Activated naive CD4-positive, alpha-beta T cell treated with anti-CD3 and anti-CD28 coated beads, Interleukin-2, amount 50 U/mL, for 16 hours (primary cell): ENCODE measurements at places on chromosomes 3 and 15.

DNA sequence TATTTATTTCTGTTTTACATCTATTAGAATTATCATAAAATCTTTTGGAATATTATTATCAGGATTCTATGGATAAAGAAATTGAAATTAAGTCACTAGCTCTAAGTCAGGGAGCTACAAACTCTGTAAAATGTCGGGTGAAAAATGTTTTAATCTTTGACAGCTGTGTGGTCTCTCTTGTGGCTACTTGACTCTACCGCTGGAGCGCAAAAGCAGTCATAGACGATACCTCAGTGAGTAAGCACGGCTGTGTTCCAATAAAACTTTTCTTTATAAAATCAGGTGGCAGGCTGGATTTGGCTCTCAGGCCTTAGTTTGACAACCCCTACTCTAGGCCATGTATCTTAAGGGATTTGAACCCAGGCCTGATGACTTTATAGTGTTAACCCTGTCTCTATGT, 88.5 kb upstream of the PFN2 start:
- no peak for DNase-seq

- DNase-seq, result no peak
These were observed 141.4 kb upstream of the MRPS22 start for GRCh38 chr3:139202226-139202958.

GRCh38 chr15:101525087-101525669, 35.7 kb upstream of the PCSK6 start:
- DNase-seq, result no peak

DNA sequence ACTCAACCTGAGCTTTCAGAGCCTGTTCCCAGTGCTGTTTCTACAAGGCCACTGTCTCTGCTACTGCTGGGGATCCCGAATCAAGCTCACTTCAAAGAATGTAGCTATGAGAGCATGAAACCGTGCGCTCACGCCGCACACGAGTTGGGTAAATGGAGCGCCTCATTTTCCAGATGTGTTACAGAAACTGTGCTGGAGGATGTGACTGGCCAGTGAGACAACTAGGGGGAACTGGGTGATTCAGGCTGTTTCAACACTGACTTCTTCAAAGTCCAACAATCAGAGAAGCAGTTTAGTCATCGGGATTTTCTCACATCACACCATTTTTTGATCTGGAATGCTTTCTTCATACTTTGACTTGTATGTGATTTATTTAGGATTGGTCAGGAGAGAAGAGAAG, 3.5 kb downstream of the ZNF710 start:
- peak; percentile 27 for DNase-seq

DNA sequence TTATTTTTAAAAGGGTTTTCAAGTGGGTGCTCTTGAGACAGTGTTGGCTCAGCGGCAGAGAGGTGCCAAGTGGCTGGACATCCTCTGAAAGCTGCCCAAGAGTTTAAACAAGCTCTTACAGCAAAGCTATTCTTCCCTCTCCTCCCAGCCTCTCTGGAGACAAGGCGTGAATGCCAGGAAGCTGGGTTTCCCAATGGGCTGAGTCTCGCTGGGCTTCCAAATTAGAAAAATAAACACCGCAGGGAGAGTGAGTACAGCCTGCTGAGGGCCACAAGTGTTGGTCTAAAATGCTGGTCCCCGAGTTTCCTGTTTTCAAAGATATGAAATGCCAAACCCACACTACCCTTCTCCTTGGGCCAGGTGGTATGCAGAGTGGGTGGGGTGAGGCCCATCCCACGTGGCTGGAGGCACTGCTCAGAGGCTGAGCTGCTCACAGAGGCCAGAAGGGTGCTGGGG, 36.4 kb downstream of the ZDHHC3 start:
- DNase-seq, result no peak

DNA sequence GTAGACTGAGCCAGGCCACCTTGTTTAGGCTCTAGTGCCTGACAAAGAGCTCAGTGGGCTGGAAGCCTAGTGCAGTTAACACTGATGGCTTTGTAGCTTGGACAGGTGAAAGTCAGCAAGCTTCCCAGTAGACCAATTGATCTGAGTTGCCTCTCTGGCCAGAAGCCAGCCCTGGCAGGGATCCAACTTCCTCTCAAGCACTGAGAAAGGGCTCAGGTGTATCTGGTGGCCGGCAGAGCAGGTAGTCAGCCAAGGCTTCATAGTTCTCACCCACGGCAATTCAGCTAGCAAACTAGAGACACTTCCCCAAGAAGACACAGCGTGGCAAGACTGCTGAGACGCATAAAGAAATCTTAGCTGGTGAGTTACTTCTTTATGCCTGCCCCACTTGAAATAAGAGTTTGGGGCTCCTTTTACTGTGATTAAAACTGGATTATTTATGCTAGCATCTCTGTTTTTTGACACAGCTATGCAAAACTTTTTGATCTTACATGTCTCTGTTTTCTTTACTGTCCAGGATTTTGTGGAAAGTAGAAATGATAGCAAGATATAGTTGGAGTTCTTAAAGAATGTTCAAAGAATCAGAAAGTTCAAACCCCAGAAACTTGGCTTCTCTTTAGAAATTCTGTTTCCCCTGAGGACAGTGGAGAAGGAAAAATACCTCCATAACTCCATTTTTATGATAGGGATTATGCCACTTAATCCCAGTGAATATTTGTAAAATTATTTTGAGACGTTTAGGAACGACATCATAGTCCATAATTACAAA, 8.4 kb upstream of the CA12 start:
- DNase-seq, result no peak

GRCh38 chr3:31946484-31947081, 34.5 kb downstream of the OSBPL10 start:
- DNase-seq, result no peak

- DNase-seq, result no peak
These were observed 586.2 kb upstream of the NECTIN3 start for GRCh38 chr3:110485389-110485788.

DNA sequence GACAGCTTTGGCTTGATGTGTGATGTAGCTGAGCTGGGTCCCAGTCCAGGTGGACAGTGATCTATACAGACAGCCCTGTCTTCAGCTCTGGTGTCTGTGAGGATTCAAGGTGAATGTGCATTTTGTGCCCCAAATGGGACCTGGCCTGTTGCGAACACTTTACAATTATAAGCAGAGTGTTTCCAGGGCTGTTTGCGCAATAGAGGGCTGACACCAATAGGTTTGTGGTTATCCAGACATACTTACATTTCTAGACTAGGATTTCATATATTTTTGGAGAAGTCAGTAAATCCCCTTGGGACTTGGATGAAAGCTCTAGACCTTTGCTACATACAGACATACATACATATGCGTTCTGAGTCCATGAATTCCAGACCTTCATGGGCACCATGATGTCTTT, 4.2 kb upstream of the TATDN2 start:
- no peak for DNase-seq

DNA sequence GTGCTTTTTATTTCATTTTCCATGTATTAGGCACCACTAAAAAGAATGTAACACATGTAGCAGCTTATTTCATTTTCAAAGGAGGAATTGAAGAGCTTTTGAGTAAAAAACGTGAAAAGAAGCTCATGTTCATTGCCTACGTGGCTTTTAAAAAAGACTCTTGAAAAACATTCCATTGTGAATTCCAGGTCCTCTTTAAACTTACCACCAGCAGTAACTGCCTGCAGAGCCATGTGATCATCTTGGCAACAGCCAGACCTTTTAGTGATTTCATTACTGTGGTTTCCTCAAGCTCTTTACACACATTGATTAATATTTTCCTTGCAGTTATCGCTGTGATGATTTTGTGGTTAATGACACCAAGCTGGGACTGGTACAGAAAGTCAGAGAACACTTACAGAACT, 43.8 kb upstream of the FBXL22 start:
- no peak for DNase-seq

DNA sequence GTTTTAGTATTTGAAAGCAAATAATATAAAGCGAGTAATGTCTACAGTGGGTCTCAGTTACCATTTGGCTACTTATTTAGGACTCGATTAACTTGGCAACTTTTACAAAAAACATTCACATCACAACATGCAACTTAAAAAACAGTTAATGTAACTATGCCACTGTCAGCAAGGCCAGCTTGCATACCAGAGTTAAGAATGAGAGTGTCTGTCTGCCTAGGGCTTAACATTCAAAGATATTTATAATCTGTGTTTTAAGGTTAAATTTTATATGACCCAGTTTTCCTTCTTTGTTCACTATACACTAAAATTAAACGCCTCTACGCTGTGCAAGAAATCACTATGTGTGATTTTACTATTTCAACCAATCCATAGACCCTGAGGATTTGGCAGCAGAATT, 5.2 kb upstream of the CDAN1 start:
- no peak for DNase-seq

DNA sequence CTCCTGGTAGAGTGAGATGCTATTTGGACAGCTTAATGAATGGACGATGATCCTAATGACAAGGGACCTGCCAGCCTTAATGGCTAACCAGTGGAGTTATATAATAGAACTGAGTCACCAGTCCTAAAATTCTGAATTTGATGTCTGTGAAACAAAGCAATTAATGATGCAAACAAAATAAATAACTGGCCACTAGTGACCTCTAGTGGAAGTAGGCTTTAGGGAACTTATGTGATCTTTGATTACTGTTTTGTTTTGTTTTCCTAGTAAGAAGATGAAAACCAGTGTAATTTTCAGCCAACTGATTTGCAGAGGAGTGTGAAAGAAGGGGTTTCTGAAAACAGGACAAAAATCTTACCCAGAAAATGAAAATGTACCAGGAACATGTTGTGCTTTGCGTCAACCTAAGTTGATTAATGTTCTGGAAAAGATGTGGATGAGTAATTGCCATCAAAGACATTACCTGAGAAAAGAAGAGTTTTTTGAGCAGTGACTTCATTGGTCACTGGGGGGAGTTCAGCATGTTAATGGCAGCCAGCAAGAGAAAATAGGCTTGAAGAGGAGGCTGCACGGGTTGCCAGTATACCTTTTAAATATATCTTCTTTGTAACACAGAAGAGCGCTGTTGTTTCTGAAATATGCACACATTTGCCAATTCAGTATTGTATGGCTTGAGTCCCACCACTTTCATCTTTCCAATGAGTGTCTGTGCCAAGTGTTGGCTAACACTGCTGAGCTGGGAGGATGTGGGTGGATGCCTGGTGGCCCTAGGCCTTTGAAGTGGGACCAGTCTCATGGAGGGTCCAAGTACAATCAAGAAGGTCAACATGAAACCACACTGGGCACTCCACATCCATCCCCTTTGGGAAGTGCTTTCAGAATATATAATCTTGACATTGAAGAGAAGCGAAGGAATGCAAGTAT, 9.3 kb downstream of the VEPH1 start:
- DNase-seq, result no peak

- no peak for DNase-seq
These were observed 71.8 kb downstream of the SYNPR start for GRCh38 chr3:63349583-63350573.

DNA sequence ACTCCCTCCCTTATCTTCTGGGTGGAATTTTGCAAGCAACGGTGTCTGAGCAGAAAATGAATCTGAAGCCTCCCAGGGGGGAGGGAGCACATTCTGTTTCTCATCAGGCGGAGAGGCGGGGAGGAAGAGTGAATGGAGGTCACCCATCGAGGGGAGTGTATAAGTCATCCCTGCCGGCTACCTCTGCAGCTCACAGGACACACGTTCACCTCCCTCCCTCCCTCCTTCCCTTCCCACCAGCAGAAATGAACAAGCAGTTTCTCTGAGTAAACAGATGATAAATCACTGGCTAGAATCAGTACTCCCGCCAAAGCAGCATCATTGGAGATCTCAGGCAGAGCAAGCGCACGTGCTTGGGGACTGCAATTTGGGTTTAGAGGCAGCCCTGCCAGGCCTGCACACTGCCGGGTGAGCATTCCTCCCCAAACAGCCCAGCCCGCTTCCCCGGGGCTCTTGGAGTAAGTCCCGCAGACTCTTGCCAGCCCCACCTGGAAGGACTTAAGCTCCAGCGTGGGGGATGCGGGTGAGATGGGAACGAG, 38.3 kb downstream of the CPN2 start:
- DNase-seq, result no peak
